ENCODE measurements at places on chromosomes 11 and 22. TPM values are rescaled to one million over a fixed set of nuclear protein-coding genes. Genes with fewer than 3 reads are reported as not detected.

Gene ELFN2
- total RNA-seq: 0.81 TPM

Gene MPPED2
- not detected for total RNA-seq

Gene USP35
- 5.2 TPM for total RNA-seq

Gene PPP1CA
- 172 TPM for total RNA-seq

Gene IGF2
- total RNA-seq: 28.7 TPM

Gene ANGPTL5
- total RNA-seq: not detected

Gene CRYBB2
- not detected for total RNA-seq

Gene NPAS4
- total RNA-seq: not detected

Gene TRPC6
- 0.36 TPM for total RNA-seq

Gene OR4D5
- not detected for total RNA-seq

Gene CBX6
- total RNA-seq: 37.2 TPM

Gene SYT13
- total RNA-seq: not detected

Gene SLC17A6
- total RNA-seq: not detected

Gene WT1
- 10.1 TPM for total RNA-seq

Gene ME3
- 12.5 TPM for total RNA-seq

Gene OTOG
- not detected for total RNA-seq

Gene PHF21B
- not detected for total RNA-seq

Gene WBP2NL
- total RNA-seq: not detected

Gene KCNA4
- total RNA-seq: 1.1 TPM

Gene CATSPERZ
- total RNA-seq: not detected

Gene SPON1
- 52.2 TPM for total RNA-seq

Gene SGSM1
- total RNA-seq: not detected

Gene UCP3
- not detected for total RNA-seq

Gene GSTP1
- total RNA-seq: 1,161 TPM

Gene OR8A1
- not detected for total RNA-seq

Gene SPCS2
- 33.7 TPM for total RNA-seq

Gene ELF5
- total RNA-seq: not detected

Gene UQCC3
- 6.0 TPM for total RNA-seq

Gene NFRKB
- total RNA-seq: 14.7 TPM

Gene MPPED1
- total RNA-seq: 0.18 TPM

Gene PLEKHB1
- total RNA-seq: not detected

Gene GLYATL2
- not detected for total RNA-seq

Gene SIRT3
- 5.5 TPM for total RNA-seq

Gene RAPSN
- not detected for total RNA-seq

Gene TRIM48
- total RNA-seq: not detected

Gene C22orf23
- total RNA-seq: 0.32 TPM

Gene ZP1
- 0.81 TPM for total RNA-seq

Gene ABCC8
- not detected for total RNA-seq

Gene NUDT8
- 4.1 TPM for total RNA-seq

Gene SLC22A12
- not detected for total RNA-seq

Gene APOL6
- 16.4 TPM for total RNA-seq

Gene CD3G
- total RNA-seq: not detected

Gene FOLR3
- total RNA-seq: not detected

Gene OR8D4
- total RNA-seq: not detected

Gene OR52A1
- total RNA-seq: not detected

Gene SEC14L3
- total RNA-seq: not detected

Gene ALDH3B1
- 14.6 TPM for total RNA-seq

Gene PRRG4
- 0.32 TPM for total RNA-seq

Gene P4HA3
- 8.1 TPM for total RNA-seq

Gene AHNAK
- 434 TPM for total RNA-seq

Gene LAYN
- total RNA-seq: 9.6 TPM

Gene DNHD1
- total RNA-seq: 2.2 TPM

Gene CCDC81
- not detected for total RNA-seq

Gene OVOL1
- not detected for total RNA-seq

Gene CRYBB3
- not detected for total RNA-seq

Data from cardiac atrium fibroblast (primary cell).